NCI-H226 (cell line): ENCODE measurements at places on chromosomes 11 and 22.

GRCh38 chr11:61716478-61717285 lies 35.8 kb upstream of the MYRF start:
- DNase-seq, result no peak

DNA sequence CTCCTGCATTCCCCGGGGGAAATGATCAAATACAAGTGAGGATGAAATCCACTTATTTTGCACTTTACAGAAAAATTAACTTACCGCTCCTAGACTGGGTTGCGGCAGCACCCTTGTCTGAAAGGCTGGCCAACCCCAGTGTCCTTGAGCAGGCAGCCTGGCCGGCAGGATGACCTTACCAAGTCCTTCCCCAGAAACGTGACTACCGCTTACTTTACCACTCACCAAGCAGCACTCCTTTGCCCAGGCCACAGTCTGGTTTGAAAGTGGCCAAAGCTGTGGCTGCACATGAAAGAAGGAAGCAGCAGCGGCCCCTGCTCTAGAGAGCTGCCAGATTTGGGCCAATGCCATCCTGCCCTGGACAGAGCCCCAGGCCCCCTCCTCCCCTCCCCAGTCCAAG lies 20.3 kb downstream of the MYH9 start:
- DNase-seq, result no peak

DNA sequence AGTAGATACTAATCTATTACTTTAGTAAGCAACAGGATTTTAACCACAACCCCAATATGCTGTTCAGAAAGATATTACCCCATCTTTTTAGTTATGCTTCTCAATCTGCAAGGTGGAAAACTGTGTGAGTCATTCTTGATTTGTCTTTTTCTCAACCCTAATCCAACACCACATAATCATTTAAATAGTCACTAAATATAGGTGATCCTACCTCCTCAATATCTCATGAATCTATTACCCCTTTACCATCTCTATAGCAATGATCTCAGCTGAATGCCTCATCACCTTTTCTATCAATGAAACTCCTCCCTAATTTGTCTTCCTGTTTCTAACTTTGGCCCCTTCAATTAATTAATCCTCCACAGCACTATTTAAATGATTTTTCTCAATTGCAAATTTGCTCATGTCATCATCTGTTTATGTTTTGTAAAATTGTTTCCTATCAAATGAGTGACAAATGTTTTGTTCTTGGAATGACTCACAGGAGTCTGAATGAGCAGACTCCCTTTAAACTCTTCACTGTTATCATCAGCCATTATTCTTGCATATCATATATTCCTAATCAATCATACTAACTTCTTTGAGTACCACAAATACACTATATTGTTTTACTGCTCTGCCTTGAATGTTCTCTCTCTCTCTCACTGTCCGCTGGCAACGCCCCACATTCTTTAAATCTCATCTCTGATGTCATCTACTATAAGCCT lies 26.1 kb downstream of the SNX19 start:
- no peak for DNase-seq

- DNase-seq, result no peak
These were observed 80.1 kb upstream of the CD44 start for GRCh38 chr11:35058669-35059434.

- no peak for DNase-seq
These were observed 812 bp downstream of the JAM3 start for GRCh38 chr11:134069426-134070341.
